ENCODE measurements at places on chromosomes 5 and 9. TPM values are rescaled to one million over a fixed set of nuclear protein-coding genes. Genes with fewer than 3 reads are reported as not detected.

GTF3C4 gene
- 22.7 TPM for total RNA-seq

CDHR2 gene
- 0.34 TPM for total RNA-seq

C1QTNF3 gene
- total RNA-seq, result 3.3 TPM

IFNA13 gene
- not detected for total RNA-seq

NXNL2 gene
- total RNA-seq, result 0.32 TPM

C5 gene
- 7.6 TPM for total RNA-seq

ARSI gene
- 0.51 TPM for total RNA-seq

LPAR1 gene
- total RNA-seq, result 120 TPM

GABBR2 gene
- not detected for total RNA-seq

FAM221B gene
- not detected for total RNA-seq

CD74 gene
- not detected for total RNA-seq

SUB1 gene
- total RNA-seq, result 191 TPM

KCNV2 gene
- not detected for total RNA-seq

SMIM33 gene
- total RNA-seq, result not detected

SVEP1 gene
- total RNA-seq, result 2.8 TPM

HK3 gene
- total RNA-seq, result not detected

Measured in osteocyte (in vitro differentiated cells).